ENCODE measurements at places on chromosomes 5 and 9.

DNA sequence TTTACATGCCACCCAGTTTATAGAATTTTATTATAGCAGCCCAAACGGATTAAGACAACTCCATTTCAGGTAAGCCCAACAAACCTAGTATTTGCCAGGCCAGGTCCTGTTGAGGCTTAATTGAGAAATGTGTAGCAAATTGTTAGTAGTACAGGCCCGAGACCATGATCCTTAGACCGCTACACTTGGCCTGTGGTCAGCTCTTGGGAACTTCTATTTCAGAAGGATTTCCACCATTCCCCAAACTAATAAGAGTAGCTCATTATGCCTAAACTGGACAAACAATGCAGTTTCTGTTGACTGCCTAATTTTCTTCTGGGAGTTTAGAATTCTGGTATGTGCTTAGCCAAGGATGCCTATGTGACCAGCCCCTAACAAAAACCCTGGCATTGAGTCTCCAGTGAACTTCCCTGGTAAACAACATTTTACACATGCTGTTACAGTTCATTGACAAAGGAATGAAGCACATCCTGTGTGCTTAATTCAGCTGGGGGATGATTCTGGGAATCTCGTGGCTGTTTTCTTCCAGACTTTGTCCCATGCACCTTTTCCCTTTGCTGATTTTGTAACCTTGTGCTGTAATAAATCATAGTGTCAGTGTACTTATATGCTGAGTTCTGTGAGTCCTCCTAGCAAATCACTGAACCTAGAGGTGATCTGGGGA, 5.6 kb upstream of the GPX3 start:
- no peak for DNase-seq

GRCh38 chr5:153352685-153353219, 137.7 kb upstream of the GRIA1 start:
- no peak for DNase-seq

DNA sequence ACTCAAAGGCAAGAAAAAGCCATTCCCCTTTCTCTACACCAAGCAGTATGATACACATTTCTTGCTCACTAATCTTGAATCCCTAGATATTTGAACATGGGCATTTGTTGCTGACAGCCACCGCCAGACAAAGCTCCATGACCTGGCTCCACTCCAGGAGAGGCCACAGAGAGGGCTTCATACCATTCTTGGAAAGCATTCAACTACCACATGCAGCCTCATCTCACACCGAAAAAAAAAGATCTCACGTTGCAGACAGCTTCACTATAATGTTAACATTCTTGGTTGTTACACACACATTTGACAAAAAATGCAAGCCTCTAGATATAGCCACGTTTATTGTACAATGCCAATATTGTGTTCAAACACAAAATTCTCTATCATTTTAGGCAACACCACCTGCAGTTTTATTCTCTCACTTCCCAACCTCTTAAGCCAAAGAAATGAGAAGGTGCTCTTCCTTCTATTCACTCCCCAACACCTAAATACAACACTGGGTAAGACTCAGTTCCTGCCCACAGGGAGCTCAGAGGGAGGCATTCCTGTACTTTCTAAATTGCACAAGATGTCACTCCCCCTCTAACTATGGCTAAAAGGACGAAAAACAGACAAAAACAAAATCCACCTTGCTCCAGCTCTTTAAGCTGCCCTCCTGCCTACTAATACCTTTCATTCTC, 222.4 kb downstream of the TSSK1B start:
- DNase-seq, result no peak

GRCh38 chr5:57113481-57113880, 60.4 kb upstream of the GPBP1 start:
- DNase-seq, result no peak

- no peak for DNase-seq
These were observed 54.7 kb downstream of the COL23A1 start for GRCh38 chr5:178535299-178536175.

GRCh38 chr5:145629047-145629446, 206.1 kb downstream of the PRELID2 start:
- no peak for DNase-seq

- no peak for DNase-seq
These were observed 185.0 kb downstream of the SREK1 start for GRCh38 chr5:66329078-66329477.

Data from A549 (cell line).